ENCODE measurements at places on chromosomes 7 and 10. TPM values are rescaled to one million over a fixed set of nuclear protein-coding genes. Genes with fewer than 3 reads are reported as not detected.

The STEAP1 gene
- total RNA-seq, result 2.1 TPM

The PDK4 gene
- not detected for total RNA-seq

The GFRA1 gene
- total RNA-seq, result not detected

The ATP5MK gene
- 260 TPM for total RNA-seq

The PPIF gene
- 104 TPM for total RNA-seq

The ENKUR gene
- total RNA-seq, result not detected

The AKR1C8 gene
- not detected for total RNA-seq

GRCh38 chr7:88315522-88315921, 8.8 kb upstream of the STEAP4 start:
- DNase-seq, result no peak
- no peaks in the 10 kb centered on the region for H3K4me1 ChIP-seq
- no peaks in the 10 kb centered on the region for H3K36me3 ChIP-seq
- H3K27me3 ChIP-seq, result peaks cover 30% of the 10 kb centered on the region
- H3K27ac ChIP-seq, result peak overlapping the region; percentile 35

GRCh38 chr10:59668096-59668495, 41.6 kb downstream of the SLC16A9 start:
- H3K4me3 ChIP-seq, result no peak overlapping the region
- no peak for DNase-seq
- H3K27me3 ChIP-seq, result no peaks in the 10 kb centered on the region
- no peak overlapping the region for H3K27ac ChIP-seq

- peaks cover 2% of the 10 kb centered on the region for H3K36me3 ChIP-seq
- no peak overlapping the region for H3K27ac ChIP-seq
- DNase-seq, result no peak
- no peak overlapping the region for H3K4me3 ChIP-seq
- peaks cover 5% of the 10 kb centered on the region for H3K4me1 ChIP-seq
Observed at GRCh38 chr7:51318886-51319579, 2.4 kb upstream of the COBL start.

DNA sequence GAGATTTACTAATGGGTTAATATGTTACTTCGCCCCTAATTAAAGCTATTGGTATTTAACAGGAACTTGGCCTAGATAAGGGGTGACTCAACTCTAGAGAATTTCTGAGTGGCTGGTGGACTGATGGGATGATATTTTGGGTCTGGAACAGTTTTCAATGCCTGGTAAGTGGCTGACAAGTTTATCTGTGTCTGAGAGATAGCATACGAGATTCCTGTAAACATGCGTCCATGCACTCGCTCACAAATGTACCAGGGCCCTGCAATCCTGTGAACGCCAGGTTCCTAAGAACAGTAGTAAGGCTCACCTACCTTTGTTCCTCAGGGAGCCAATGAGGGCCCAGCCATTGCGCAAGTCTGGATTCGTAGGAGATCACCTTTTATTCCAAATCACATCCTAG, 683.8 kb upstream of the ANKRD30A start:
- no peak for DNase-seq
- H3K36me3 ChIP-seq, result no peaks in the 10 kb centered on the region
- H3K4me1 ChIP-seq, result no peaks in the 10 kb centered on the region
- H3K27ac ChIP-seq, result no peak overlapping the region

GRCh38 chr10:51073453-51074237, 642 bp upstream of the PRKG1 start:
- peak; percentile 0 for DNase-seq
- no peak overlapping the region for H3K27ac ChIP-seq
- no peaks in the 10 kb centered on the region for H3K36me3 ChIP-seq

DNA sequence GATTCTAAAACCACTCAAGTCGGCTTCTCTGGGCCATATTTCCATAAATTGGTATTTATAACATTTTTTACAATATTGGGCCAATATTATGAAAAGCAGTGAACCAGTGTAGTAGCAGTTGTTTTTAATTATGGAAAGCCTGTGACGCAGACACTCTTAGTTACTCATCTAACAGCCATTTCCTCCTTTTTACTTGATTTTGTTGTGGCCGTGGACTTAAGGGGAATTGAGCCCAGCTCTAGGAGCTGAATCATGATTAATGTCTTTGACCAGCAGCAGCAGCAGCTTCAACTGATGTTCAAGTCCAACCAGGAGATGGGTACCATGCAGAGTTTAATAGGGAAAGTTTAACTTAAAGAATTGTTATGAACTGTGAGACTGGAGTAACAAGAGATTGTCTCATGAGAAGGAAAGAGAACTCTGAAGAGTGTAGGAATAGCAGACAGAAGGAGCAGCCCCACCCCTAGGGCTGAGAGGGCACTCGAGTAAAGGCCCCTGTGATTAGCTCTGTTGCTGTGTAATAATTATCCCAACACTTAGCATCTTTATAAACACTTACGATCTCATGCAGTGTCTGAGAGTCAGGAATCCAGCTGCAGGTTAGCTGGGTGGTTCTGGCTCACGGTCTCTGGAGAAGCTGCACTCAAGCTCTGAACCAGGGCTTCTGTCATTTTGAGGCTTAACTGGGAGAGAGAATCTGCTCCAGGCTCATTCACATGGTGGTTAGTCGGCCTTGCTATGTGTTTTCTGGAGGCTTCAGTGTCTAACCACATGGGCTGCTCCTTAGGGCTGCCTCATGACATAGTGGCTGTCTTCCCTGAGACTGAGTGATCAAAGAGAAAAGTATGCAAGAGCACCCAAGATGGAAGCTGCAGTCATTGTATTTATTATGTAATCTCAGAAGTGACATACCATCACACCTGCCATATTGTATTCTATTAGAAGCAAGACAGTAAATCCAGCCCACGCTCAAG, 4.6 kb downstream of the LANCL2 start:
- H3K27me3 ChIP-seq, result no peaks in the 10 kb centered on the region
- peaks cover 2% of the 10 kb centered on the region for H3K36me3 ChIP-seq
- peak overlapping the region; percentile 24 for H3K27ac ChIP-seq
- no peak for DNase-seq
- H3K4me3 ChIP-seq, result no peak overlapping the region

GRCh38 chr7:139362302-139362701, 2.6 kb downstream of the LUC7L2 start:
- H3K36me3 ChIP-seq, result peaks cover 11% of the 10 kb centered on the region
- no peaks in the 10 kb centered on the region for H3K27me3 ChIP-seq
- peak overlapping the region; percentile 36 for H3K27ac ChIP-seq
- peaks cover 65% of the 10 kb centered on the region for H3K4me1 ChIP-seq
- no peak for DNase-seq
- peak overlapping the region; percentile 77 for H3K4me3 ChIP-seq

GRCh38 chr10:47182934-47183703, 116.9 kb upstream of the GDF10 start:
- H3K27ac ChIP-seq, result no peak overlapping the region
- no peak for DNase-seq
- no peaks in the 10 kb centered on the region for H3K4me1 ChIP-seq
- no peaks in the 10 kb centered on the region for H3K27me3 ChIP-seq
- no peak overlapping the region for H3K4me3 ChIP-seq
- H3K36me3 ChIP-seq, result no peaks in the 10 kb centered on the region

- H3K4me3 ChIP-seq, result no peak overlapping the region
- no peak for DNase-seq
- no peaks in the 10 kb centered on the region for H3K36me3 ChIP-seq
- H3K27me3 ChIP-seq, result no peaks in the 10 kb centered on the region
- H3K4me1 ChIP-seq, result peaks cover 9% of the 10 kb centered on the region
Observed at GRCh38 chr7:149427096-149427680, 33.7 kb downstream of the ZNF777 start.

DNA sequence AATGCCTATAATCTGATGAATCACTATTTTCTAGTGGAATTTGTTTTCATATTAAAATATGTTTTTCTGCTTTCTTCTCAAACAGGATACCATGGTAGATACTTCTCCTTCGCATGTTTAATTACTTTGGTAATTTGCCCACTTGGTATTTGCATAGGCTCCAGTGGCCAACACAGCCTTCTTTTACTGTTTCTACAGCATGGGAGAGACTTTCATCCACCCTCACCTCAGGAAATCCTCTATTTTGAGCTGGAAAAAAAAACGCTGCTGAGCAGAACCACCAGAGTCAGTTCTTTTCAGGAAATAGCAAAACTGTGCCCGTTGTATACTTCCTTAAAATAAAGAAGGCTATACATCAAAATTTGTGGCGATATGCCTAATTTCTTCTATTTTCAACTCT, 213.3 kb downstream of the MDFIC start:
- no peaks in the 10 kb centered on the region for H3K27me3 ChIP-seq
- peaks cover 23% of the 10 kb centered on the region for H3K4me1 ChIP-seq
- no peak overlapping the region for H3K4me3 ChIP-seq
- DNase-seq, result no peak
- H3K27ac ChIP-seq, result no peak overlapping the region

GRCh38 chr10:16950656-16951601, 133.7 kb upstream of the RSU1 start:
- no peaks in the 10 kb centered on the region for H3K27me3 ChIP-seq
- peak; percentile 14 for DNase-seq
- H3K4me1 ChIP-seq, result peaks cover 31% of the 10 kb centered on the region

DNA sequence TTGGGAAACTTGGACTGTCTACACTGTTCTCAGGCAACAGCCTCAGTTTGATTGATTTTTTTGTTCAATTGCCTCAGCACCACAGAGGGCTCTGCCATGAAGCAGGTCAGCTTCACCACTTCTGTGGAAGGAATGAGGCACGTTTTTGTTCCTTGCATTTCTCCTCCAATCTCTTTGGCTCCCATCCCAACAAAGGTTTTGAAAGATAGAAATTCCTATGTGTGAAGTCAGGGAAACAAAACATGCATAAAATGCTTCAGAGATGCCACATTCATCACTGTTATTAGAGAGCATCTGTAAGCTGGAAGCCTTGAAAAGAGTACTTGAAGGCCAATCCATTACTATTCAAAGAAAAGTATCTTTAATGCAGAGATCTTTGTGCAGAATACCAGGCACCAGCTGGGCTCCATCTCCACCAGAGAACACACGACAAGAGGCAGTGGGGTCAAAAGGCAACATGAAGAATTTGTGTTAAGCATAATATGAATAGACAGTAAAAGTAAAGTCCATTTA, 249.1 kb upstream of the LYZL1 start:
- H3K4me3 ChIP-seq, result no peak overlapping the region
- no peaks in the 10 kb centered on the region for H3K4me1 ChIP-seq
- no peaks in the 10 kb centered on the region for H3K36me3 ChIP-seq

DNA sequence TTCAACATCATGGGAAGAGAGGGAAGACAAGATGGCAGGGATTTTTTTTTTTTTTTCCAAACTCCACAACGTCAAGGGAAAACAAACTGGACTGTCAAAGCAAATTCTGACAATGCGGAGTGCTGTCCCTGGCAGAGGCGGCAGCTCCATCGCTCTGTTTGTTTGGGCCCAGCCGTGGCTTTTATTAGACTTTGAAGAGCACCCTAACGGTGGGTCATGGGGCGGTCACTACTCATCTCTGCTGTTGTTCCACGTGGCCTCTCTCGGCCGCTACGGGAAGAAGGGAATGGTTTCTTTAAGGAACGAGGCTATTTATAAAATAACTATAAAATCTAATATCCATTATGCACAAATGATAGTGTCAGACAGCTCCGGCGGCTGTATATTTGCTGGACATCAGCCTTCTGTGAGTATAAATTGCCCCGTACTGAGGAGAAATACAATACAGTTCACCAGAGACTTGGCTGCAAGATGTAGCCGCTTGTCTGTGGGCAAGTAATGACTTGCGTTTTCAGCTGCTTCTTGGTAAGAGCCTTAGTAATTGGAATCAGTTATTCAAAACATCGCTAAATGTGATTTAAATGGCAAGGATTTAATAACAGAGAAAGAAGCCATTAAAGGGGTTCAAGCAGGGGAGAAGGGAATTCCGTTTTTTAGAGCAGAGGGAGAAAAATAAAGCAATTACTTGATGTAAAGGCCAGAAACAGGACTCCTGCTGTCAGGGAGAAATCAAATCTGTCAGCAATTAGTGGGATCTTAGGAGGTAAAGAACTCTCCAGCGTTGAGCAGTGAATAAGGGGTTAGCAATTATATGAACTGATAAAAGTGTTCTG, 61.7 kb upstream of the RAB11FIP2 start:
- no peaks in the 10 kb centered on the region for H3K27me3 ChIP-seq
- DNase-seq, result no peak
- no peaks in the 10 kb centered on the region for H3K4me1 ChIP-seq
- H3K4me3 ChIP-seq, result no peak overlapping the region
- no peak overlapping the region for H3K27ac ChIP-seq

DNA sequence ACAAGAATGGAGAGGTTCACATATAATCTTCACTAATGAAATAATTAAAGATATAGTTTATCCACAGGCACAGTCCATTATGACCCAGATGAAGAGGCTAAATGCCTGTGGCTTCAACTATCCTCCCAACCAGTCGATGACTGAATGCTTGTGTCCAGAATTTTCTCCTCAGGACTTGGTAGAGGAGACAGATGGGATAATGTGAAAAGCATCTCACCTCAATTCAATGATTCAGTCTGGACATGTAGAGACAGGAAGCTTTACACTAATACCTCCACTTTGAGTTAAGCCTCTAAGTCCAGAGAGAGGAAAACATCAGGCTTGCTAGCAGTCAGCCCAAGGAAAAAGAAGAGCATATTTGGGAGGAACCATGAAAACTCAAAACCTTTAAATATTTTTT, 59.1 kb upstream of the COL1A2 start:
- H3K4me1 ChIP-seq, result no peaks in the 10 kb centered on the region
- H3K27ac ChIP-seq, result no peak overlapping the region
- H3K4me3 ChIP-seq, result no peak overlapping the region
- DNase-seq, result no peak
- no peaks in the 10 kb centered on the region for H3K36me3 ChIP-seq

- no peak overlapping the region for H3K4me3 ChIP-seq
- no peaks in the 10 kb centered on the region for H3K36me3 ChIP-seq
- DNase-seq, result no peak
- H3K27ac ChIP-seq, result no peak overlapping the region
Observed at GRCh38 chr7:141691540-141691939, 10.4 kb downstream of the DENND11 start.

All from activated T-cell treated with anti-CD3 and anti-CD28 coated beads, Interleukin-2, amount 50 U/mL, for 72 hours (primary cell).